ENCODE measurements at places on chromosomes 11 and 22.

- DNase-seq, result no peak
Measured at GRCh38 chr22:17914474-17914873, 109.9 kb downstream of the MICAL3 start.

GRCh38 chr22:39097098-39098020 lies at the start of gene APOBEC3H:
Gene APOBEC3H (plus strand): TSS chr22:39097244. CDS start chr22:39100279, 3,035 bp downstream.
- DNase-seq, result peak; percentile 43

DNA sequence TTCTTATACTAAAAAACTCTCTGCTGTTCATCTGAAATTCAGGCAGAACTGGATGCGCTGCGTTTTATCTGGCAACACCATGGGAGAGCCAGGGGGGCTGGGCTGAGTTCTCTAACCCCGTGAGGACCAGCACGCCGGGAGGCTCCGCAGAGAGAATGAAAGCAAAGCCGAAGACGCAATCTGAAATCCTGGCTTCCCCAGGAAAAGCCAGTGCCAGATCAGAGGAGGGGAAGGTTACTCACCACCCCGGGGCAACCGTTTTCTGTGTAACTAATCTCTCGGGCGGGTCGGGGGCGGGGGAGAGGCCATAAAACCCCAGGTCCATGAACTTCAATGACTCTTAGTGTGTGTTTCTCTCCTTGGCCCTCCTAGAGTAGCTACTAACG lies 99.4 kb downstream of the SHANK2 start:
- no peak for DNase-seq

GRCh38 chr11:101030692-101031091 lies 98.9 kb downstream of the PGR start:
- no peak for DNase-seq

GRCh38 chr22:23219822-23220484 lies 39.6 kb downstream of the BCR start:
- no peak for DNase-seq

- DNase-seq, result no peak
Measured at GRCh38 chr22:43018615-43019014, 3.7 kb upstream of the PACSIN2 start.

GRCh38 chr11:36631774-36632173 lies 33.7 kb upstream of the RAG2 start:
- DNase-seq, result no peak

DNA sequence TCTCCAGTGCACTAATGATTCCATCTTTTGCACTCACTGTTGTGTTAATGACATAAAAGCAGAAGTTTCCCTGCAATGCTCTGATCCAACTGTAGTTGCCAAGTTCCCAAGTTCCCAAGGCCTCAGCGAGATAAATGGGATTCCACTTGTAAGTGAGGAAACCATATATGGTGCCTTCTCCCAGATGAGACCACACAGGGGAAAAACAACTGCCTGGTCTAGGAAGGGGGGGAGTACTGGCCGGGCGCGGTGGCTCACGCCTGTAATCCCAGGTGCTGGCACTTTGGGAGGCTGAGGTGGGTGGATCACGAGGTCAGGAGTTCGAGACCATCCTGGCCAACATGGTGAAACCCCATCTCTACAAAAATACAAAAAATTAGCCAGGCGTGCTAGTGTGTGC lies 23.3 kb upstream of the RELA start:
- no peak for DNase-seq

- DNase-seq, result peak; percentile 81
Measured at GRCh38 chr11:2443881-2444820, at the start of gene TRPM5. Gene TRPM5 (minus strand): TSS chr11:2444514. CDS start chr11:2423036, 21,478 bp downstream.

GRCh38 chr11:72875736-72876135 lies 61.5 kb downstream of the ATG16L2 start:
- DNase-seq, result no peak

Measured in K562 (cell line).